ENCODE measurements at places on chromosomes 7 and 10. TPM values are rescaled to one million over a fixed set of nuclear protein-coding genes. Genes with fewer than 3 reads are reported as not detected.

DNA sequence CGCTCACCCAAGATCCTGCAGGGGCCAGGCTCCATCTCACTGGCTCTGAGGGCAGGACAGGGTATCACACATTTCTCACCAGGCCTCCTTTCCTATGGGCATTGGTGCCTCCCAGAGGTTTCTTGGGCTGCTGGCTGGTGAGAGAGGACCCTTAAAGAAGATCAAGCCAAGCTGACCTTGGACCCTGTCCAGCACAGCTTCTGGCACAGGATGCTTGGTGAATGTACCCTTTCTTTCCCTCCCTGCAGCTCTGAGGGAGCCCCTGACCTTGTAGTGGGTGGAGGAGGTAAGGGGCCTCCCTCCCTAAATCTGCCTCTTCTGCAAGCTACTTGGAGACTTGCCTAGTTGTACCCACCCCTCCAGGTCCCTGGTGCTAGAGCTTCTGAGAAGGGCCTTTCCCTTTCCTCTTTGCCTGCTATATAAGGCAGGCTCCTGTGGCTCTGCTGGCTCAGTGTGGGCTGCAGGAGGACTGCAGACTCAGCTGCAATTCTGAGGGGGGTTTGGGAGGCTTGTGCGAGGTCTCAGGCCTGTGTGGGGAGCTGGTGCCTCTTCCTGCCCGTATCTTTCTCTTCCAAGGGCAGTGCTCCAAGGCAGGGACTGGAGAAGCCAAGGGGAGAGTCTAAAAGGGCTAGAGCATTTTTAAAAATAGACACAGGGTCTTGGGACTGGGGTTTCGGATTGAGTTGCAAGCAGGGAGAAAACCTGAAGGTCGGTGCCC, 11.7 kb upstream of the TRIM8 start:
- DNase-seq = peak; percentile 46
- peak overlapping the region; percentile 25 for H3K4me3 ChIP-seq
- H3K27me3 ChIP-seq = no peaks in the 10 kb centered on the region
- H3K4me1 ChIP-seq = peaks cover 53% of the 10 kb centered on the region
- H3K36me3 ChIP-seq = no peaks in the 10 kb centered on the region

DNA sequence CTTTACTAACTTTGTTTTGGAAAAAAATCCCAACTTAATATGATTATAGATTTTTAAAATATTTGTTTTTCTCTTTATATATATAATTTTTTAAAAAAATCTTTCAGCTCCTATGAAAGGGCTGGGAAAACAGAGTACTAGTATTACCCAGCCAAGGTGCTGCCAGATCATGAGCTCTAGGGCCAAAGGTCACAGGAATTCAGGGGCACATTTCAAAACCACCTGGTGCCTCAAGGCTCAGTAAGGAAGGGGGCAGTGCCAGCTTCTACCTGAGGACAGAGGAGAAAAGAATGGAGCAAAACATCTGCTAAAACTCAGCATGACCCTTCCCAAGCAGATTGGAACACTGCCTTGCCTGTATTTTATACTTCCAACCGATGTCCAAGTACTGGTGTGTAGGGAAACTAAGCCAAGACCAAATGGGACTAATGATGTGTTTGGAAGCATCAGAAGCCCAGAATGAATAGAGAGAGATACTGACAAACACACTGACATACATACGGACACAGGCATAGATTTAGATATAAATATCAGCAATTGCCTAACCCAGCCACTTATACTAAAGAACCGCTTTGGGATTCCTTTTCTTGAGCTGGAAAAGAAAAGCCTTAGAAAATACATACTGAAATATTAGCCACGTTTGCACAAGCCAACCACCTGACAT, 667.3 kb downstream of the PARD3 start:
- H3K36me3 ChIP-seq = no peaks in the 10 kb centered on the region
- no peaks in the 10 kb centered on the region for H3K4me1 ChIP-seq
- no peak for DNase-seq
- H3K27ac ChIP-seq = no peak overlapping the region
- peaks cover 8% of the 10 kb centered on the region for H3K27me3 ChIP-seq

- H3K4me1 ChIP-seq = peaks cover 82% of the 10 kb centered on the region
- H3K27me3 ChIP-seq = no peaks in the 10 kb centered on the region
- H3K27ac ChIP-seq = no peak overlapping the region
- no peaks in the 10 kb centered on the region for H3K36me3 ChIP-seq
- no peak overlapping the region for H3K4me3 ChIP-seq
- DNase-seq = peak; percentile 20
Observed at GRCh38 chr10:50577681-50578350, 45.9 kb downstream of the SGMS1 start.

DNA sequence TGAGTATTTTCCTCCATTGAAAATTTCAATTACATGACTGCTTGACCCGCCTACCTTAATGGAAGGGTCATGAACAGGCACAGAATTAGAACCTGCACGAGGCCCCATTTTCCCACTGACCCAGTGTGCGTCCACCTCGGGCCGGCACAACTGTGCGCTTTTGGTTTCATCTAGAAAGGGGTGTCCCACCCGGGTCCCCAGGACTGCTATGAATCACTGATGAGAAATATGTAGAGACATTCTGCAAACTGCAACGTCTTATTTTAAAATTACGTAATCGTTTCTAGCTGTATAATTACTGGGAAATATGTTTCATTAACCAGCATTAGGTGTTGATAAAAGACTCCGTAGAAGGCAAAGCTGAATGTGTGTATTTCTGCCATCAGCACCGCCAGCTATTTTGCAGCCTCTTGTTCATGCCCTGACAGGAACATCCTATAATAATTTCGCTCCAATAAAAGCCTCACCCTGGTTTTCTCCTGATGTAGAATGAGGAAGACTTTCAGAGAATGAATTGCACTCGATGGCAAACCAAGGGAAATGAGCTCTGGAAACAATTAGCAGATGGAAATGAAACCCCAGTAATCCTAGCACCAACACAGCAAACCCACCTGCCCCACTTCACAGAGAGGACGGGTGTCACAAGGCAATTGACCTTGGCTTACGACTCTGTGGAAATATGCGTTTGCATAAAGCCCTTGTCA, 562.1 kb downstream of the DNAJB6 start:
- peaks cover 3% of the 10 kb centered on the region for H3K4me1 ChIP-seq
- no peak overlapping the region for H3K4me3 ChIP-seq

- H3K36me3 ChIP-seq = no peaks in the 10 kb centered on the region
- H3K27me3 ChIP-seq = no peaks in the 10 kb centered on the region
- DNase-seq = no peak
- no peak overlapping the region for H3K27ac ChIP-seq
- no peak overlapping the region for H3K4me3 ChIP-seq
Observed at GRCh38 chr10:106107706-106108105, 1056.8 kb downstream of the SORCS1 start.

Gene GIMAP7
- total RNA-seq = 34.5 TPM

GRCh38 chr10:132506711-132507408, 30.7 kb upstream of the INPP5A start:
- no peaks in the 10 kb centered on the region for H3K4me1 ChIP-seq
- no peaks in the 10 kb centered on the region for H3K27me3 ChIP-seq
- no peak overlapping the region for H3K4me3 ChIP-seq
- H3K27ac ChIP-seq = no peak overlapping the region
- DNase-seq = peak; percentile 3

Measured in activated CD4-positive, alpha-beta T cell treated with anti-CD3 and anti-CD28 coated beads for 36 hours (primary cell).